ENCODE measurements at places on chromosomes 13 and 19.

GRCh38 chr19:517721-518597, 10.7 kb downstream of the TPGS1 start:
- no peak for DNase-seq

DNA sequence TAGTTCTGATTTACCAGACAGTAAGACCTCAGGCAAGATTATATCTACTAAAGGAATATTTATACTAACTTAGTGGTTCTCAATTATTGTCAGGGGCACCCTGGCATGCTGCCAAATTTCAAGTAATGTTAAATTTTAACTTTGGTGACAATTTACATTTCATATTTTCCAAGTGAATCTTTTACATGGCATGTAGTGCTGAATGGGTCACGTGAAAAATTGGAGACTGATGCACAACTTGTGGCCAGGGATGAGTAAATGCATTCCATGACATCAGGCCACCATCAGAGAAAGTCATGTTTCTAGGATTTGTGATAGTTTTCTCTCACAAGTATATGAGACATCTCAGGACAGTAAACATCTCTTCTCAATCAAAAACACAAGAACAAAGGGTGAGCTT, 202.6 kb upstream of the SOX21 start:
- no peak for DNase-seq

DNA sequence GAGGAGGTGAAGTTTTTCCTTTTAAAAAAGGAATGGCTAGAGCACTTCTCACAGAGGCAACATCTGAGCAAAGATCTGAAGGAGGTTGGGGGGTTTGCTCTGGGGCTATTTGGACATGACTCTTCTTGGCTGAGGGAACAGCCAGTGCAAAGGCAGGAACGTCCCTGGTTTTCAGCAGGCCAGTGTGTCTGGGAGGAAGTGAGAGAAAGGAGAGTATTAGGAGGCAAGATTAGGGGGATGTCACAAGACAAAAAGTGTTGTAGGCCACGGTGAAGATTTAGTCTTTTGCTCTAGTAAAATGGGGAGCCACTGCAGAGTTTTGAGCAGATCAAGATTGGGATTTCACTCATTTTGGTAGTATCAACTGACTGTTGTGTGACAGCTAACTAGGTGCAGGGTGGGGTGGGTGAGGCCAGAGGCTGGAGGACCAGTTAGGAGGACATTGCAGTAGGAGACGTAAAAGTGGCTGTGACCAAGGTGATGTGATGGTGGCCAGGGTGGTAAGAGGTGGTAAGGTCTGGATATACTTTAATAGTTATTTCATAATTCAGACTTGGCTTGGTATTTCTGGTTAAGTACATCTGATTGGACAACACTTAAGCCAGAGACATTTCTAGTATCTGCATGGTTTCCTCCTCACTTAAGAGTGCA, 40.6 kb downstream of the WDFY2 start:
- no peak for DNase-seq

GRCh38 chr13:38826182-38826813, 139.4 kb downstream of the FREM2 start:
- DNase-seq: no peak

DNA sequence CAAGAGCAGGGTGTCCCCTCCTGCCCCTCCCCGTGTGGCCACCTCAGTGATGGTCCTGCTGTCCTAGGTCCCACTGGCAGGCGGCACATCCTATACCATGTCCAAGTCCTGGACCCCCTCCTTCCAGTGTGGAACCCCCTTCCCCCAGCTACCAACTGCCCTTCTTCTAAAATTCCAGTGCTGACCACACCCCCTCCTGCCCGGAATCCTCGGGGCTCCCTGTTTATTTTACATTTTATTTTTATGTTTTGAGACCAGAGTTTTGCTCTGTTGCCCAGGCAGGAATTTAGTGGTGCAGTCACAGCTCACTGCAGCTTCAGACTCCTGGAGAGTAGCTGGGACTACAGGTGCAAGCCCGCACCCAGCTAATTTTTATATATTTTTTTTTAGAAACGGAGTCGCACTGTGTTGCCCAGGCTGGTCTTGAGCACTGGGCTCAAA, 945 bp upstream of the CPAMD8 start:
- no peak for DNase-seq

DNA sequence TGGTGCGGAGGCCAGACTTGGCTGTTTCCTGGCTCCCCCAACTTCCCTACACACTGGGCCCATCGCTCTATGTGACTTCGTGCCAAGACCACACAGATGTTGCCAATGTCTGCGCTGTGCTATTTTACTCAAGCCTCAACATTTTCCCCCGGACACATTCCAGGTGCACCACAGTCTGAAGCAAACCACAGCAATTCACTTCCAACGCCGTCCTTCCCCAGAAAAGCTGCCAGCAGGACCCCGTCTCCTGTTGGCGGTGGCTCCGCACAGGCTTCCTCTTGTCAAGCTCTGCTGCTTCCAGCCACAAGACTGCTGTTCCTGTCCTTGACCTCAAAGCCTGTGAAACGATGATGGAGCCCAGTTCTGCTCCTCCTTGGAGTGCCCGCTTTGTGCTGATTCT, 100.7 kb downstream of the CRYL1 start:
- DNase-seq: no peak

DNA sequence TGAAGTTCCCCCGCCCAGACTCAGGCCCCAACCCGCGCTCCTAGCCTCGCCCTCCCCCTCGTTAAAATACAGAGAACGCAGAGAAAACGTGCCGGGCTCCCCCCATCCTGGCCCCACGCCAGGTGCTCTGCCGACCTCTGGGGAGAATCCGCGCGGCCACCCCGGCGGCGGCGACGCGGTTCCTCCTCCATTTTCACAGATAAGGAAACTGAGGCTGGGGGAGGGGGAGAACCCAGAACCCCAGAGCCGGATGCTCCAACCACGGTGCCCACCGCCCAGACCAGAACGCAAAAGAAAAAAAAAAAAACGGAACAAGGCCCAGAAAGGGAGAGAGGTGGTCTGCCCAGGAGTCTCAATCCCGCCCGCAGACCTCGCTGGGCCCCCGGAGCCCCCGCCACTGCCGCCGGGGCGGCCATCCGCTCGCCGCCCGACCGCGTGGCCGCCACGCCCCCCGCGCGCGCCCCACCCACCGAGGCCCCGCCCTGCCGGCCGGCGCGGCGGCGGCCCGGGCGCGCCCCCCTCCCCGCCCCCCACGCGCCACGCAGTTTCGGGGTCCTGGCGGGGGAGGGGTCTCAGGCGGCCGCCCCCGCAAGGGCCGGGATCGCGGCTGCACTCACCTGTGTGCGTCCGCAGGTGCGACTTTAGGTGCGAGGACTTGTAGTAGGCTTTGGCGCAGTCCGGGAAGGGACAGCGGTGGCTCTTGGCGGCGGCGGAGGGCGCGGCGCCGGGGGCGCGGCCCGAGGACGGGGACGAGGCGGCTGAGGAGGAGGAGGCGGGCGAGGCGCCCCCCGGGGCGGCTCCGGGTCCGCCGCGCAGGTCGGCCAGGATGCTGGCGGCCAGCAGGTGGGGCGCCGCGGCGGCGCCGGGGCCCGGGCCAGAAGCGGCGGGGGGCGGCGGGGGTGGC, 703 bp downstream of the KLF16 start:
- peak; percentile 4 for DNase-seq

DNA sequence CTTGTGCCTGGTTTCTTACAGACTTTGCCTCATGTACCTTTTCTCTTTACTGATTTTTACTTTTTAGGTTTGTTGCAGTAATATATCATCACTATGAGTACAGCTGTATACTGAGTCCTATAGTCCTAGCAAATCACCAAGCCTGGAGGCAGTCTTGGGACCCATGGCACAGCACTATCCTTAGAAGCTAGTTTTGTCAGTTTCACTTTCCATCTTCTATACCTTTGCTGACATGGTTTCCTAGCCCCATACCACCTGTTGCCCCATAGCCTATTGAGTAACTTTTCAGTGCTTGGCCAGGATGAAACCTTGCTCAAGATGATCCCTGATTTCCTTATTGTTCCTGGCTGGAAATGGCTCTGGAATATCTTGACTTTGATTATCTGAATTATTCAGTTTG, 826.4 kb downstream of the GPC5 start:
- no peak for DNase-seq

- no peak for DNase-seq
Measured at GRCh38 chr19:16066611-16067104, 9.6 kb upstream of the TPM4 start.

GRCh38 chr19:49559928-49560327, 20.4 kb downstream of the NOSIP start:
- no peak for DNase-seq

- no peak for DNase-seq
Measured at GRCh38 chr13:19818223-19818842, 35.6 kb upstream of the PSPC1 start.

DNA sequence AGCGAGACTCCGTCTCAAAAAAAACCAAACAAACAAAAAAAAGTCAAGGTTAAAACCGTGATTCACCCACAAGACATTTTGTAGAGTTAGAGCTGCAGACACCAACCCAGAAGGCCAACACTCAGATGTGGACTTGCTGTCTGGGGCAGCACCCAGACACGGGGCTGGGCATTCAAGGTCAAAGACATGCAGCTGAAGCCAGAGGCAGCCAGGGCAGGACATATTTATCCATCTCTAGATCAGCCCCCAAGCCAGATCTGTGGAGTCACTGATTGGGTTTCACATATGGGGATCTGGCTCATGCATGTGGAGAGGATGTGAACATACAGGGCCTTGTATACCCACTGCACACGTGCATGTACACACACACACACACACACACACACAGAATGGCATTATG, 3.6 kb downstream of the KLK15 start:
- no peak for DNase-seq

DNA sequence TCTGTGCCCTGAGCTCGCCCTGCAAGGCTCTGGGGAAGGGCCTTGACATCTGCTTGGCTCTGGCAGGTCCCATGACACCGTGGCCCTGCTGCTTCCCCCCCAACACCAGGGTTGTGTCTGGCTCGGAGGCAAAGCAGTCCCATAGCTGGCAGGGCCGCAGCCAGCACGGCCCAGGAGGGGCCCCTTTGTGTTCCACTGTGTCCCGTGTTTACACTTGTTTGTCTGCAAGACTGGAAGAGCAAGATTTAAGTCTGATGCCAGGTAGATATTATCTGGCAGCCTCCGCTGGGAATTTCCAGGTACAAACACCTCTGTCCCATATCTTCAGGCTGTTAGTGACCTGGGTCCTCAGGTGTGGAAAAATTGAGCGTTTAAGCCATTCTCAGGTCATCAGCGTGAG, 44.3 kb downstream of the MCF2L start:
- no peak for DNase-seq

DNA sequence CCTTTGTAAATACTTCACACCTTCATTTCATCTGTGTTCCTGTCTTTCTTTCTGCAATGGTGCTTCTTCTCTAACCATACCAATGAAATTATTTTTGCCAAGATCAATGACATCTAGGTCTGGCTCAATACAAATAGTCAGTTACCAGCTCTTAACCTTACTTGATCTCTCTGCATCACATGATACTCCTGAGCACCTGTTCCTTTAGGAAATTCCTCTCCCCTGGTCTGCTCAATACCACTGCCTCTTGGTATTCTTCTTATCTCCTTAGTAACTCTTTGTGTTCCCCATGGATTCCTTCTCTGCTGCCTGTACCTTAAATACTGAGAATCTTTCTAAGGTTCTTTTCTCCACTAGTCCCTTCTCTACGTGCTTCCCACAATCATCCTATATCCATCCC, 25.9 kb downstream of the SOHLH2 start:
- DNase-seq: no peak

GRCh38 chr13:58032676-58033460, 401.3 kb downstream of the PCDH17 start:
- no peak for DNase-seq

GRCh38 chr13:26295812-26296211, 41.9 kb downstream of the CDK8 start:
- no peak for DNase-seq

DNA sequence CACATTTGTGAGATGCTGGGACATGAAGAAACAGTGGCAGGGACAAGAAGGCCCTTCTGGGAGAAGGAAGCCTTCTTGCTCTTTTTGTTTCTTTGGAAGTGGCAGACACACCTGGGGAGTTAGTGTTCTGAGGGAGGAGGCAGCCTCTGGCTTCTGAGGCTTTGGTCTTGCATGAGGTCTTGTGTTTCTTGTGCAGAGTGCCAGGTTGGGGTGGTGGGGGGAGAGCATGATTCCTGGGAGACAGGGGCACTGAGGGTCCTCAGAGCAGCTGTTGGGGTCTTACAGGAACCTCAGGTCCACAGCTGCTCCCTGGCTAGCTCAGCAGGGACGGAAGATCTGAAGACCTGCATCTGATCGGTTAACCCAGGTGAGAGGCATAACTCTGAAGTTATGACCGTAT, 167.5 kb upstream of the ZNF536 start:
- DNase-seq: no peak

DNA sequence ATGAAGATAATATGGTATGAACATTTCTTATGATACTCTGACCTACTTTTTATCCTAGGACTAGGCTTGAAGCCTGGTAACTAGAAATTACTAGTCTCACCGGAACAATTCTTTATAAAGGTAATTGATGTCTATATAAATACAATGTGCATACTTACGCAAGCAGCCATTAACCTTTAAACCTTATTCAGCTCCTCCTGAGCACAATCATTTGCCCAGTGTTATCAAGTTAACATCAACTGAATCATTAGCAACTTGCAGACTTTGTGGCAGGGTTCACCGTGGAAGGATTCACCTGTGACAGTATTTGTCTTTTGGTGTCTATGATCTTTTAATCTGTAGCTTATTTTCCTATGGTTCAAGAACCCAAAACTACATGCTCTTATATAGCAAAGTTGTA, 508.6 kb upstream of the KLHL1 start:
- DNase-seq: no peak

- no peak for DNase-seq
Measured at GRCh38 chr19:16446724-16447368, 24.9 kb downstream of the EPS15L1 start.

- no peak for DNase-seq
Measured at GRCh38 chr19:4288091-4288777, 9.2 kb downstream of the SHD start.

- no peak for DNase-seq
Measured at GRCh38 chr13:97327506-97328221, 105.5 kb downstream of the MBNL2 start.

DNA sequence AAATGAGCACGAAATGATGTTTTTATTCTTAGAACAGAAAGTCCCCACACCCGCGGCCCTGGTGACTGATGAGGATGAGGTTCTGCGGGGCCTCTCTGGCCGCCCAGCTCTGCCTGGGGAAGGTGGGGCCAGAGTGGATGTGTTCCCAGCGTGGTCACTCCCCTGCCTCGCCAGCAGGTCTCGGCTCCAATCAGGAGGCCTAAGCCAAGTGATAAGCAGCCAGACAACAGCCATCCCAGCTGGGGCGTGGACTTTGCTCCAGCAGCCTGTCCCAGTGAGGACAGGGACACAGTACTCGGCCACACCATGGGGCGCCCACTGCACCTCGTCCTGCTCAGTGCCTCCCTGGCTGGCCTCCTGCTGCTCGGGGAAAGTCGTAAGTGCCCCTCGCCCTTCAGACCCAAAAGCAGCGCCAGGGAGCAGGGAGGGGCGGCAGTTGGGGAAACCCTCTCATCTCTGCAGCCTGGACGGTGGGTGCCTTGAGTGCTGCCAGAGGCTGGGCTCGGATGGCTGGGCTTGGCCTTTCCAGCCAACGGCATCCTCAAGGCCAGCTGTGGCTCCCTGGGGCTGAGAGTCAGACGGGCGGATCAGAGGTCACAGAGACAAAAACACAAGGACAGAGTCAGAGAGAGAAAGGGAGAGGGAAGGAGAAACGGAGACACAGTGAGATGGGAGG, at the start of gene F10:
Gene F10, plus strand, starts transcription at position 250 of the 676 bp plus-strand sequence. Its CDS starts 57 bp downstream, at position 307.
- DNase-seq: no peak

GRCh38 chr13:68170961-68171360, 940.8 kb upstream of the PCDH9 start:
- no peak for DNase-seq
